Stimulated activated CD4-positive, alpha-beta T cell treated with anti-CD3 and anti-CD28 coated beads, Interleukin-1b, Interleukin-23, amount 100 ng/mL, for 4 hours (primary cell): ENCODE measurements at places on chromosomes 12 and 14.

- no peak for DNase-seq
Measured at GRCh38 chr12:106498056-106498455, 84.7 kb upstream of the RFX4 start.

DNA sequence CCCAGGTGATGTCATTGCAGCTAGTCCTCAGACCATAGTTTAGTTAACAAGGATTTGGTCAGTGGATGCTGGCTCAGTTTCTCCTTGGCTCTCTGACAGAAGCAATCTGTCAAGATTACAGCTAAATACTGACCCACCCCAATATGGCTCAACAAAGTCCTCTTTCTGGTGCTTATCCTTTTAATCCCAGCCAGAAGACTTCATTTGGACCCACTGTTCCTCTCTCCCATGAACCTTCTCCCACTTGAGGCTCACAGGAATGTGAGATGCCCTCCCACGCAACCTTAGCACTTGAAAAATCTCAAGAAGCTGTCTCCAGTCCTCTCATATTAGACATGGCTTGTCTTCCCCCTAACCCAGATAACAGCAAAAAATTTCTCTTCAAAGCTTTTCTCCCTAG is 47.7 kb downstream of the C12orf50 start:
- DNase-seq = no peak

DNA sequence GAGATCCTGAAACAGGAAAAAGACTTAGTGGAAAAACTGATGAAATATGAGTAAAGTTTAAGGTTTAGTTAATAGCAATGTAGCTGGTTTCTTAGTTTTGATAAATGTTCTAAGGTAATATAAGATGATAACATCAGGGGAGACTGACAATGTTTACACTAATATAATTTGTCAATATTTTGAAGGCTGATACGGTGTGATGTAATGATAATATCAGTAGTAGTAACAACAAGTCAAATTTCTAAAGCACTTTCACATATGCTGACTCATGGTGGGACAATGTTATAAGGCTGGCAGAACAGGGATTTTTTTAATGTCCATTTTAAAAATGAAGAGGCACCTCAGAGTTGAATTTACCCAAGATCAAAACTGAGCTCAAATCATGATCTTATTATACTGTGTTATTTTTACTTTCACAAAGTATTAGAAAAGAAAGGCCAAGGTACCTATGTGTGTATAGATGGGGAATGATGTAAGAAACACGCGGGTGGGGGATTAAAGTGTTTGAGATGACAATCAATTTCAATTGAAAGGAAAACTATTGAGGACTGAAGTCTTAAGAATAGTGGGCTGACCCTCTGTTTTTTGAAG is 2.4 kb upstream of the FLRT2 start:
- no peak for DNase-seq

DNA sequence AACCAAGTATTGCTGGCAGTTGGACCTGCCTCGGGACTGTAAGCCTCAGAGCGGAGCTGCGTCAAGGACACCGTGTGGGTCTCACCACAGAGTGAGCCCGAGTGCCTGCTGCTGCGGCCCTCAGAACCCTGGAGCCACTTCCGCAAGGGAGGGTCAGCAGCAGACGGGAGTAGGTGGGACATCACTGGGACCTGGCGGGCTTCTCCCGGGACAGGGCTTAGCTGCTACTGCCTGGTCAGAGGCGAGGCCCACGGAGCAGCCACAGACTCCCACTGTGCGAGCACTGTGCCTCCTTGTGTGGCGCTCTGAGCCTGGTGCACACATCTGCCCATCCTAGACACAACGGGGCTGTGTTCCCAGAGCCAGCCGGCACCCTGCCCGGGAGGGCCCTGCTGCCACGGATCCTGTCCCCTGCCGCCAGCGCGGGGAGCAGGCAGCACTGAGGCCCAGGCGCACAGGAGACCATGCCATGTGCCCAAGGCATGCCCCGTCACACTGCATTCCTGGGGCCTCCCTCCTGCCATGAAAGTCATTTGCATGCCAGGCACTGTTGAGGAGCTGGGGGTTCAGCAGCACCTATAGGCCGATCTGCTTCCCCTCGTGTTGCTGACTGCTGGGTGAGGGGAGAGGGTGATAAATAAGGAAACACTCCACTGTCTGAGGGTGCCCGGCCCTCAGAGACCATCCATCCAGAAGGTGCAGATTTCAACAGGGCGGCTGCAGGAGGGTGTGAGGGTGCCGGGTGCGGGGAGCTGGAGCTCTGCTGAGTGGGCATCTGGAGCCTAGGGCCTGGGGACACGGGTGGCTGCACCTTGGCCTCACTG is 10.0 kb downstream of the HIP1R start:
- no peak for DNase-seq

GRCh38 chr14:72745991-72746980 is 147.6 kb downstream of the DPF3 start:
- DNase-seq = no peak

- DNase-seq = no peak
Measured at GRCh38 chr12:130026608-130027176, 122.9 kb upstream of the TMEM132D start.

DNA sequence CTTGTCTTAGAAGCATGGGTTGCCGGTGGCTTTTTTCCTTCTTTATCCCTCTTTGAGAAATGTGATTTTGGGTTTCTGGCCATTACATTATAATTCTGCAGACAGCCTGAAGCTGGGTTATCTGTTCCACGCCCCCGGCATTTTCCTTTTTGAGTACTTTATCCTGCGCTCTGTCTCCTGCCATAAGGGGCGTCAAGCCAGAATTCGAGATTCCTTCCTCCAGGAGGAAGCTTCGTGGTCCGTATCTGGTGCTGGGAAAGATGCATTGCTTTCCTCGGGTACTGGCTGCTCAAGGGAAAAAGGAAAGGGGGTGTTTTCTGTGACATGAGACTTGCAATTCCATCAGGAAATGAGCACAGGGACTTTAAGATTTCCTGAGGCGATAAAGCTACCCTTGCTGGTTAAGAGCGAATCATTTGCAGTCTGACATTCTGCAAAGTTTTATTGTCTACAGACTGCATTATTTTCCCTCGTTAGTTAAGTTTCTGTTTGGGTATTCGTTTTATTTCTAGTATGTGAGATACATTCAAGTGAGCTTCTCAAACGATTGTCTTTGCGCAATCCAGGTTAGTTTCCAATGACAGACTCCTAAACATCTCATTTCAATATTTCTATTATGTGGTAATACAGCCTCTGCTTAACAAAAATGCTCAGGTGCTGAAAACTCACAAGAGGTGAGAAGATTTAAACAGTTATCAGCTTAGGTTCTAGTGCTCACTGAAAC is 694 bp downstream of the AKAP5 start:
- no peak for DNase-seq

DNA sequence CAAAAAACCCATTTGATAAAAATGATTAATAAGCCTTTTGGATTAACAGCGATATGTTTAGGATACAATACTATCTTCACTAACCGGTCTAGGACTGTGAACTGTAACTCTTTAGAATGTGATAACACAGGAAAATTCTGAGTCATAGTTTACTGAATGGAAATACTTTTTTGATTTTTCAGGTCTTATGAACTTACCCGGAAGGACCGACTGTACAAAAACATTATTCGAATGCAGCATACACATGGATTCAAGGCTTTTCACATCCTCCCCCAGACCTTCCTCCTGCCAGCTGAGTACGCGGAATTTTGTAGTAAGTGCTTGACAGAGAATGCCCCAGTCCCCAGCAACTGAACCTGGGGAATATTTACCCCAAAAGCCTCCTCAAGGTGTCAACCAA is 29.0 kb downstream of the TTLL5 start:
- no peak for DNase-seq
